Activated CD4-positive, alpha-beta T cell treated with anti-CD3 and anti-CD28 coated beads, Interleukin-2, amount 10 ng/mL, durations not matched to agents 7 days and 5 days (primary cell): ENCODE measurements at places on chromosomes 5 and 9. TPM values are rescaled to one million over a fixed set of nuclear protein-coding genes. Genes with fewer than 3 reads are reported as not detected.

The LPAR1 gene
- not detected for total RNA-seq

The ST6GALNAC4 gene
- total RNA-seq, result 16.8 TPM

The CYSRT1 gene
- 0.35 TPM for total RNA-seq

The COL5A1 gene
- total RNA-seq, result 0.15 TPM

The C1QTNF2 gene
- not detected for total RNA-seq

The MINAR2 gene
- total RNA-seq, result not detected

The SET gene
- total RNA-seq, result 482 TPM

DNA sequence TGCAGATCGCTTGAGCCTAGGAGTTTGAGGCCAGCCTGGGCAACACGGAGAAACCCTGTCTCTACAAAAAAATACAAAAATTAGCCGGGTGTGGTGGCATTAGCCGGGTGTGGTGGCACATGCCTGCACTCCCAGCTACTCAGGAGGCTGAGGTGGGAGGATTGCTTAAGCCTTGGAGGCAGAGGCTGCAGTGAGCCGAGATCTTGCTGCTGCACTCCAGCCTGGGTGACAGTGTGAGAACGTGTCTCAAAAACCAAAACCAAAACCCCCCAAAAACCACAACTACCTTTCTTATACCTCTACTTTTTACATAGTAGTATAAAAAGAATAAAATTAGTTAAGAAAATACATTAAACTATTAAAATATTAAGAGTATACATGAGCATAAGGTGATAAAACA is 121.2 kb downstream of the RAPGEF6 start:
- H3K4me3 ChIP-seq, result no peak overlapping the region
- DNase-seq, result no peak
- H3K27me3 ChIP-seq, result no peaks in the 10 kb centered on the region

DNA sequence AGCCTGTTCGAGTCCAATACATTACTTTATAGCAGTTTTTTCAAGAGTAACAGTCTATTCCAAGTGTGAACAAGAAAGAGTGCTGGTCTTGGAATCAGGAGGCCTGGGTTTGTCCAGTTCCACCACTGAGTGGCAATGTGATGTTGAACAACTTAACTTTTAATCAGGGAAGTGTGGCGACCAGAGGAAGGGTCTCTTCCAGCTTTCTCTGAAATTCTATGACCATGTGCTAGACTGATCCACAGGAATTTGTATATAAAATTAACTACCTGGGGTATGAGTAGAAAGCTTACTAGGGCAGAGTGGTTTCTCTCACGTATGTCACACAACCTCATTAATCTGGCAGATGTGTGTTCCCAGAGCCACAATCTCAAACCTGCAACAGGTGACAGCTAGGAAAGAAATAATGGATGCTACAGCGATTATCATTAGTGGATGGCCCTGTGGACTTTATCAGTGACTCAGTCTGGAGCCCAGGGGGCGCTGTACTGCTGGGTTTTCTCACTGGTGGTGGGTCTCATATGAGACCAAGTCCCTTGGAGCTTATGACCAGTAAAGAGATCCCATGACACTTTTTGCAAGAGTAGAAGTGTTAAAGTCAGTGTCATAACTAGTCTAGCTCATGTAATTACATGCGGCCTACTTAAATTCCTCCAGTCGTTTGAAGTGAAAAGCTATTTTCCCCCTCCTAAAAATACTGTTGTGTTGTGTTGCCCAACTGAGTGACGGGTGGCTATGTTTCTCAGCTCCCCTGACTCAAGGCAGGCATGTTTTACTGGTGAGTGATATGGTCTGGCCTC is 116.5 kb downstream of the GDNF start:
- peaks cover 30% of the 10 kb centered on the region for H3K4me1 ChIP-seq
- peak overlapping the region; percentile 68 for H3K27ac ChIP-seq
- no peak overlapping the region for H3K4me3 ChIP-seq
- DNase-seq, result no peak
- H3K27me3 ChIP-seq, result no peaks in the 10 kb centered on the region

GRCh38 chr9:100368672-100369071 is 15.9 kb upstream of the TEX10 start:
- no peaks in the 10 kb centered on the region for H3K4me1 ChIP-seq
- no peak overlapping the region for H3K4me3 ChIP-seq
- H3K27ac ChIP-seq, result no peak overlapping the region

DNA sequence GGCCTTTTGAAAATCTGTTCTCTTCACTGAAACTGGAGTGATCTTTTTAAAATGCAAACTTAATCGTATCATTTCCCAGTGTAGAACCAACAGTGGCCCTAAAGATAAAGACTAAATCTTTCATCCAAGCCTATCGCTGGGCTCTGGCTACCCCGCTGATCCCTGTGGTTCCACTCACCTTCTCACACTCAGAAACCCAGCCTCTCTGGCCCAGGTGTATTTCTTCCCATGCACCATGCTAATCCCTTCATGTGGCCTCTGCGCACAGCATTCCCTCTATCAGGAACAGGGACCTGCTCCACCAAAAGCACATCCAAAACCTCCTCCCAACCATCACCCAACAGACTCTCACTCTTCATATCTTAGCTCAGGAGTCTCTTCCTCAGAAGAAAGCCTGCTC is 214.1 kb upstream of the DAPK1 start:
- DNase-seq, result no peak
- no peaks in the 10 kb centered on the region for H3K4me1 ChIP-seq
- H3K36me3 ChIP-seq, result no peaks in the 10 kb centered on the region
- H3K27me3 ChIP-seq, result peaks cover 16% of the 10 kb centered on the region

- H3K36me3 ChIP-seq, result no peaks in the 10 kb centered on the region
- H3K27ac ChIP-seq, result no peak overlapping the region
- no peak for DNase-seq
These were observed 42.3 kb upstream of the ZSWIM6 start for GRCh38 chr5:61289669-61290306.

GRCh38 chr9:125460883-125461635 is 199.4 kb downstream of the GAPVD1 start:
- H3K27me3 ChIP-seq, result no peaks in the 10 kb centered on the region
- H3K27ac ChIP-seq, result no peak overlapping the region
- no peaks in the 10 kb centered on the region for H3K4me1 ChIP-seq
- DNase-seq, result no peak
- H3K4me3 ChIP-seq, result no peak overlapping the region
- peaks cover 31% of the 10 kb centered on the region for H3K36me3 ChIP-seq

DNA sequence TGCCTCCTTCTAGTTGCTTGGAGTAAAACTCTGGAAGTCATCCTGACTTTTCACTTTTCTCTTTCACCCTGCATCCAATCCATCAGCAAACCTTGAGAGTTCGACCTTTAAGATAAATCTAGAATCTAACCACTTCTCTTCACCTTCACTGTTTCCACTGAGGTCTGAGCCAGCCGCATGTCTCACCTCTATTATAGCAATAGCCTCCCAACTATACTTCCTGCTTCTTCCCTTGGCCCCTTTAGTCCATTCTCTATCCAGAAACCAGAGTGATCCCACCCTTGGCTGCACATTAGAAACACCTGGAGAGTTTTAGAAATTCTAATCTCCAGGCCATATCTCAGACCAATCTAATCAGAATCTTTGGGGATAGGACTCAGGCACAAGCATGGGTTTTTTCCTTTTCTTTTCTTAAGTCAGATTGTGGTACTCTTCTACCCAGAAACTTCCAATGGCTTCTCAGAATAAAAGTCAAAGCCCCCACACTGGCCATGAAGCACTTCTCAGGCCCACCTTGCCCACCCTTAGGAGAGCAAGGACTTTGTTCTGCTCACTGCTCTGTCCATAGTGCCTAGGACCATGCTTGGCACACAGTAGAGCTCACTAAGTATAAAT is 33.1 kb downstream of the MFAP3 start:
- no peak overlapping the region for H3K4me3 ChIP-seq
- H3K36me3 ChIP-seq, result peaks cover 4% of the 10 kb centered on the region
- peaks cover 50% of the 10 kb centered on the region for H3K4me1 ChIP-seq
- no peak for DNase-seq

DNA sequence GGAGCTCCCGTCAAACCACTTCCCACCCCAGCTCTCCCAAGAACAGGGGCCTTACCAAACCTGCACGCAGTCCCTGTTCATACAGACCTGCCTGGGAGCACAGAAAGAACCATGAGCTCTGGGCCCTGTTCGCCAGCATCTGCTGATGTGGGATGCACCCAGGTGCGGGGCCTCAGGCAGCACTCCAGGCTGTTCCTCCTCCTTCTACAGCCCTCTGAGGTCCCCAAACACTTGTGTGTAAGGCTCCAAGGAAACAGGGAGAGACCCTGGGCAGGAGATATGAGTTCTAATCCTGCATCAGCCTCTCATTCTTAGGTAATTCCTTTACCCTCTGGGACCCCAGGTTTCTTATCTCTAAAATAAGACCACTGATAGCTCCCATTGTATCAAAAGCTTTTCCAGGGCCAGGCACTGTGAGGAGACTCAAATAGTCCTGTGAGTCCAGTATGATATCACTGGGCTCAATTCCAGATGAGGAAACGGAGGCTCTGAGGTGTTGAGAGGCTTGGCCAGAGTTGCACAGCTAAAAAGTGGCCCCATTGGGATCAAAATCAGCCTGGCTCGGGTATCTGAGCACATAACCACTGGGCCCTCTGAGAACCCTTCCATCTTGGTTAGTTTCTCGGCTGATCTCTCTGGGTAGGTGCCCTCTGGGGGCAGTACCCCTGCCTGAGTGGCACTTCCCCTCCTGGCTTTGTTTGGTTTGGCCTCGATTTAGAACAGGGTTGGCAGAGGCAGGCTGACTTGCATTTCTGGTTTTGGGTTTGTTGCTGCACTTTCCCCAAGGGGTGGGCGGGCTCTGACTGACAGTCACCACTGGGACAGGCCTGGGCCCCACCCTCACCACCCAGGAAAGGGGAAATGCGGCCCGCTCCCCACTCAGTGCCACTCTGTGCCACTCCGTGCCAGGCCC is 116.8 kb downstream of the RGS3 start:
- DNase-seq, result peak; percentile 76
- peak overlapping the region; percentile 85 for H3K4me3 ChIP-seq
- H3K4me1 ChIP-seq, result peaks cover 82% of the 10 kb centered on the region
- peak overlapping the region; percentile 97 for H3K27ac ChIP-seq
- H3K36me3 ChIP-seq, result peaks cover 30% of the 10 kb centered on the region

- peak overlapping the region; percentile 82 for H3K27ac ChIP-seq
- H3K36me3 ChIP-seq, result peaks cover 13% of the 10 kb centered on the region
- peaks cover 42% of the 10 kb centered on the region for H3K4me1 ChIP-seq
- no peaks in the 10 kb centered on the region for H3K27me3 ChIP-seq
- H3K4me3 ChIP-seq, result peak overlapping the region; percentile 94
These were observed 1.9 kb upstream of the DCAF10 start for GRCh38 chr9:37798677-37799076.

DNA sequence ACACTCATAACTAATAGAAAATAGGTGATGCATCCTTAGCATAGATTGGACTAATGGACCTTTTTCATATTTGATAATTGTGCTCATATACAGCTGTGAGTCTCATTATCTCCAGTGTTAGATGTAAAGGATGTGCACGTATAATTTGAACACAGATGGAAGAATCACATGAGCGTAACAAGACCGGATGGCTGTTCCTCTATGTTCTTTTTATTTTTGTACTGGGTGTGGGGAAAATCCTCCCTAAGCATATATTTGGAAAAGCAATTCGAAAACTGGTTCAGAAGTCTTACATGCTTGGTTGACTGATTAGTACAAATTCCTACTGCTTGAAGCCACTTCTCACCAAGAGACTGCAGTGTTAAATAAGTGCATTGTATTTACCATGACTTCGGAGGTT is 230.2 kb downstream of the AOPEP start:
- no peak overlapping the region for H3K4me3 ChIP-seq
- no peak overlapping the region for H3K27ac ChIP-seq
- no peaks in the 10 kb centered on the region for H3K27me3 ChIP-seq

GRCh38 chr9:127613583-127613954 is 1.5 kb downstream of the STXBP1 start:
- no peak for DNase-seq
- peaks cover 28% of the 10 kb centered on the region for H3K4me1 ChIP-seq
- peak overlapping the region; percentile 74 for H3K4me3 ChIP-seq
- peaks cover 52% of the 10 kb centered on the region for H3K27me3 ChIP-seq
- no peak overlapping the region for H3K27ac ChIP-seq
- H3K36me3 ChIP-seq, result no peaks in the 10 kb centered on the region

GRCh38 chr5:68428231-68428811 is 212.8 kb downstream of the PIK3R1 start:
- no peak overlapping the region for H3K4me3 ChIP-seq
- no peaks in the 10 kb centered on the region for H3K36me3 ChIP-seq
- no peak for DNase-seq
- H3K27me3 ChIP-seq, result peaks cover 6% of the 10 kb centered on the region
- H3K27ac ChIP-seq, result no peak overlapping the region
- peaks cover 33% of the 10 kb centered on the region for H3K4me1 ChIP-seq

- peak overlapping the region; percentile 51 for H3K27ac ChIP-seq
- H3K4me3 ChIP-seq, result peak overlapping the region; percentile 64
- peaks cover 19% of the 10 kb centered on the region for H3K4me1 ChIP-seq
These were observed 47.8 kb upstream of the PSD2 start for GRCh38 chr5:139747583-139748504.
